DMS153 (cell line): ENCODE measurements at places on chromosomes 2 and 18.

- no peak for DNase-seq
Observed at GRCh38 chr2:49028101-49028500, 126.2 kb downstream of the FSHR start.

GRCh38 chr2:121721926-121722325, 14.7 kb downstream of the NIFK start:
- no peak for DNase-seq

DNA sequence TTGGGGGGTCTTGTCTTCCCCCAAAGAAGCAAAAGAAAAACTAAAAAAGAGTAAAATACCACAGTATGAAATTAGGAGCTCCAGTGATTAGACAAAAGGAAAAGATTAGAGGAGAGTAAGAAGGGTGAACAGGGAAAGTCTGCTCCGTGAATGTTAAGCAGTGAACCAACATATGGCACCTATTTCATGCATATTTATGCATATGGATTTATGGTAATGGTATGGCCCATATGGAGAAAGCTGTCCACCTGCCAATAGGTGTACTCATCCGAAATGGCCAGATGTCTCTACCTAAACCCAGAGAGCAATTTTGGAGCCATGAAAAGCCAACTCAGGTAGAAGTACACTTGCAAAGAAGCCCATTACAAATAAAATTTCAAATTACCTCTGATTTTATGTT, 404.0 kb upstream of the RAB6C start:
- DNase-seq = no peak

DNA sequence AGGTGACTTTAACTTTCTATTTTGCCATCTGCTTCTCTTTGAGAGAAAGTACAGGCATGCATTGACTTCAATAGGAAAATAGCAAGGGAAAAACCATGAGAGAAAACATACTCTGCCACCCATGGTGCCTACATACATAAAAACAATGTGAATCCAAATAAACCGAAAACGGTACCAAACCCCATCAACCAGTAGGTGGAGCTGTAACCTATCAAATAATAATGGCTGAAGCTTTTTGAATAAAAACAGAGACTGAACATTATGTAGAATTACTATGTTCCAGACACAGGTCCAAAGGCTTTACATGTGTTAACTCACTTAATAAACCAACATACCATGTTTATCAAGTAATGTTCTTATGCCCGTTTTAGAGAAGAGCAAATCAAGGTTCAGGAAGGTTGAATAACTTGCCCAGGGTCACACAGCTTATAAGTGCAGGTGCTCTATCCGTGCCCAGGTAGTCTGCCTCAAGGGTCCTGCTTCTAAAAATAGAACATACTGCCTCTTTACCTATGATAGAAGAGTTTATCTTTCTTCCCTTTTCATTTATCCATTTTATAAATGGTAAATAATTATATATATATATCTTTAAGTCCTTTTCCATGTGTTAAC, 293.9 kb upstream of the SYT4 start:
- DNase-seq = peak; percentile 24

DNA sequence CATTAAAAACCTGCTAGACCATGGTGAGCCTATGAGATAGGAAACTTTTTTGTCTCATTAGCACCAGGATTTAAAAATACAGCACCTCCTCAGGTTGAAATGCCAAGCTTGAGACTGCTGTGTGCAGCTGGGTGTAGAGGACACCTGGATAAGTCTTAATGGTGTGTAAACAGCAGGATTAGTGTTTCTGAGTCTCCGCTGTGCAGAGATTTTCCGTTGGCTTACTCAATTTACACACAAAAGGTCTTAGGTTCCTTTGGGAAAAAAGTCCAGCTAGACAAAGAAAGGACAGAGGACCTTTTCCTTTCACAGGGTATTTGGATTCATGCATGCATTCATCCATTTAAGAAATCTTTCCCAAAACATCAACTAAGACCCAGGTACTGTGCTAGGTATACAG, 168.1 kb downstream of the NRXN1 start:
- DNase-seq = no peak

DNA sequence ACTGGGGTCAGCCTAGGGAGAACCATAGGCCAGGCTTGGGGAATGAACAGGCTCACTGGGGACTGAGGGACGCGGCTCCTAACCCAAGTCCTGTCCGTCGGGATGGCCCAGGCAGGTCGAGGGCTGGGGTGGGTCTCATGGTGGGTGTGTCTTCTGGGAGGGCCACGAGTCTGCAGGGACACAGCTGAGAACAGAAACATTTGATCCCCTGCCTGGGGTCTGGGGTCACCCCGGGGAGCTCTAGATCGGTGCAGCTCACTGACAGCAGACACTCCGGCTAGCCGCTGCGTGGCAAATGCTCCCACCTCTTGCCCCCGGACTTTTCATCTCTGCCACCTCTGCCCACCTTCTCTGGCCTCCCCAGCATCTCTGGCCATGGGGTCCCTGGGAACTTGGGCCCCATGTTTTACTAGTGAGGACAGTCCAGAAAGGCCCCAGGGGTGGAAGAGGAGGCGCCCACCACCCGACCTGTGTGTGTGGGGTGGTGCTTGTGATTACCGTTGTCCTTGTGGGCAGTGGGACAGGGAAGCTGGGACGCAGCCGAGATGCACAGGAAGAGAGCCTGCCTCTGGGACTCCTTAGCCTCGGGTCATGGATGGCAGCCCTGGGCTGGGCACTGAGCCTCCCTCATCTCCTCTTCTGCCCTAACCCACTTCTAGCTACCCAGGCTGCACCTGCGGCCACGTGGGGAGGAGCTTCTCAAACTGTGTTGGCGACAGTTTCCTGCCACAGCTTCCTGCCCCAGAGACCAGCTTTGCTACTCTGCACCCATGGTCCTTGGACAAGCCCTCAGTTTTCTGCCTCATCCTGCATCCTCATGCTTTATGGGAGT, 4.9 kb downstream of the ZAP70 start:
- no peak for DNase-seq

DNA sequence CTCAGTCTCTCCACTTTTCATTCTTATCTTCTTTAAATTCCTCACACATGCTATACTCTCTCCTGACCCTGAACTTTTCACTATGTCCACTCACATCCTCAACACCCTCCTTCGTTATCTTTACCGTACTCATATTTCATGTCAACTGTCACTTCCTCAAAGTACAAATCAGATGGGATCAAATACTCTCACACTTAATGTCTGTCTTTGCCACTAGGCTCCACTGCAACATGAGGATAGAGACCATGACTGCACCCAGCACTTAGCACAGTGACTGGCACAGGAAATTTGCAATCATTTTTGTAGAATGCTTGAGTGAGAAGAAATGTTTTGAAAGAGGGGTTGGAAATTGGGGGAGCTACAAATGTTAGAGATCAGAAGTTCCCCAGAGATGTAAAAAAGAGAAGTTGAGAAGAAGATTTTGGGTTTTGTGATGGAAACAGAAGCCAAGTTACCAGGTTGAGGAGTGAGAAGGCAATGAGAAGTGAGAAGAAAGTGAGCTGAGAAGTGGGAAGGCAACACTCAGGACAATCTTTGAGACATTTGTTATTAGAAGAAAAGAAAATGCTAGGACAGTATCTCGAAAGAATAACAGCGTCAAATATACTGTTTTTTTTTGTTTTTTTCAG, 87.0 kb downstream of the CCDC141 start:
- no peak for DNase-seq

GRCh38 chr2:12651641-12652040, 65.1 kb upstream of the TRIB2 start:
- DNase-seq = no peak

GRCh38 chr18:25518716-25519053, 166.7 kb upstream of the ZNF521 start:
- DNase-seq = no peak

GRCh38 chr2:164913640-164914350, 41.5 kb downstream of the SLC38A11 start:
- DNase-seq = peak; percentile 36

DNA sequence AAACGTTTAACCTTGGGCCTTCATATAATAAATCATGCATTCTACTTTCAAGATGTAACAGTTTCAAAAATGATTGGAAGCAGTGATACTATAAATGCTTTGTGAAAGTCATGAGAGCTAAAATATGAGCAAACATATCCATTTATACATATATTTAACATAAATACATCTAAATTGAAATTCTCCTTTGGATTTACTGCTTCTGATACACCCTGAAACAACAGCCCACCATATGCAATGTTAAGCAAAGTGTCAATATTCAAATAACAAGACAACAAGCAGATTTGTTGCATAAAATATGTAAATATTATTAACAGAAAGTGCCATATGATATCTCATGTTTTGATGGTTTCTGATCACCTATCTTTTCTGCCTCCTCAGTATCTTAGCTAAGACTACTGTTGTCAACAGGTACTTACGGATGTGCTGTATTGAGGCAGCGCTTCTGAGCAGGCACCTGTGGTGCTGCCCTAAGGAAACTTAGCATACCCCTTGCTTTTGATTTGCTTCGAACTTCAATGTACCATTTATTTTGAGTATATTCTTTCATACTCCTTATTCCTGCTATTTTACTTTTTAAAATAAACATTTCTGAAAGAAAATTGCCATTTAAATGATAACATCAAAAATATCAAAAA, 6.1 kb downstream of the FIGN start:
- no peak for DNase-seq

DNA sequence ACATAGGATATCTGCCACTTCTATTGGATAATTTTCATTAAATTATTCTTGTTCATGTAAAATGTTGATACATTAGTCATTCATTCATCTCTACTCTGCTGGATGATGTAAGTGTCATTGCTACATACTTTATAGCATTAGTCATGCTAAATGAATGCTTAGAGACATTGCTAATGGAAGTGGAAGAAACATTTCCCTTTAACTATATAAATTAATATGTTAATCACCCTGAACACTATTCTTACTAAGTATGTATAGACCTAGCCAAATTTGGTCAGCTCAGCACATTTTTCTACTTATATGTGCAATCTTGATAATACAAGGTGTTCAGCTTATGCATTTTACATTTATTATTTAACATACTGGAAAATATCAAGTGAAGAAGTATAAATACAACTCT, 160.2 kb downstream of the DPP4 start:
- no peak for DNase-seq

GRCh38 chr2:62398356-62398755, 107.6 kb downstream of the TMEM17 start:
- no peak for DNase-seq

DNA sequence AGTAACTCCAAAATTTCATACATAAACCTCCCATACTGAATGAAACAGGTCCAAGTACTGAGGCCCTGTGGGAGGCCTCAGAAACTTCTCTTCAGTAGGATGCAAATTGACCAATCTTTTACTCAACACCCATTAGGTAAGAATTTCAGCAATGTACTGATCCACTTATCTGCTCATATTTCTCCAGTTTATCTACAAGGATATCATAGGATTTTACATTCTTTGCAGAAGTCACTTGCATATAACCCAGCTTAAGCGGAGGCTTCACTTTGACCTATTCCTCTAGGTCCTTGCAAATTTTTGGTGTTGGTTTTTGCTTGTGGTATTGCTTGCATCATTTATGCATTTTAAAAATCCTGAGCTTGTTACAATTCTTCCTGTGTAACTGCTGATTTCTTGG, 28.8 kb upstream of the SLC3A1 start:
- DNase-seq = no peak
